ENCODE measurements at places on chromosomes 1 and 21.
A peak's percentile ranks its signal among the peaks of the same experiment; 100 is the strongest.

DNA sequence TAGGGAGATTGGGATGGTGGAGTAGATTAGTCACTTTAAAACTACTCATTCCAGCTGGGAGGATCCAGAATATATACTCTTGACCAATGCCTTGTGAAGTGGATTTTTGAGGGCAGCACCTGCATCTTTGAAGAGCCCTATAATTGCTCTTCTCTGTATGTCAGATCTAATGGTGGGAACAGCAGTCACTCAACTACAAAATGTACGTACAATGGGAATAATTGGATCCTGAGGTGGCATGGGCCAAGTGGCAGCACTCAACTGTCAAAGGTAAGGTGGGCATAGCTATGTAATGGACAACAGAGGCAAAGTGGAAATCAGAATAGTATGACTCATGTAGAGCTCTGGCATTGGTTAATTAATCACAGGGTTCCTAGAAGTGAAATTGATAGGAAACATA, 51.6 kb upstream of the KIAA0040 start:
- no peak for DNase-seq

DNA sequence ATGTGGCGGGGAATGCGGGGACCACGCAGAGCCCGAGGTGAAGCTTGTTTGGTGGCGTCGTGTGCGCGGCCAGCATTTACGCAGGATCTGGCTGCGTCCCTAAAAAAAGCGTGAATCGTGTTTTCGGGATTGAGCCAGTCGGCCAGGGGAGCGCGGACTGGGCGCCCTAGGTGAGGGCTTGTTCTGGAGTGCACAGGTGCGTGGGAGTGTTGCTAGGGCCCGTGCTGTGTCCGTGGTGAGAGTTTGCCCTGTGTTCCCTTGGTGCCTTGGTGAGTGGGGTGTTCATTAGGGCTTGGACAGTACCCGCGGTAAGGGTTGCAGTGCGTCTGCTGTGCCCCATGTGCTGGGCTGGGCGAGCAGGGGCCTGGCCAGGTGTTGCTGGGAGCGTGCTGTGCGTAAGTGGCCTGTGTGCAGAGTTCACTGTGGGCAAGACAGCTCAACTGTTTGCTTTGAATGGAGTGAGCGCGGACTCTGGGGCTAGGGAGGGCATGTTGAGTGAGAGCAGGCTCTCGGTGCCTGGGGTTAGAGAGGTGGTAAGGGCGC, 673 bp downstream of the CD46 start:
- DNase-seq = peak; percentile 36

DNA sequence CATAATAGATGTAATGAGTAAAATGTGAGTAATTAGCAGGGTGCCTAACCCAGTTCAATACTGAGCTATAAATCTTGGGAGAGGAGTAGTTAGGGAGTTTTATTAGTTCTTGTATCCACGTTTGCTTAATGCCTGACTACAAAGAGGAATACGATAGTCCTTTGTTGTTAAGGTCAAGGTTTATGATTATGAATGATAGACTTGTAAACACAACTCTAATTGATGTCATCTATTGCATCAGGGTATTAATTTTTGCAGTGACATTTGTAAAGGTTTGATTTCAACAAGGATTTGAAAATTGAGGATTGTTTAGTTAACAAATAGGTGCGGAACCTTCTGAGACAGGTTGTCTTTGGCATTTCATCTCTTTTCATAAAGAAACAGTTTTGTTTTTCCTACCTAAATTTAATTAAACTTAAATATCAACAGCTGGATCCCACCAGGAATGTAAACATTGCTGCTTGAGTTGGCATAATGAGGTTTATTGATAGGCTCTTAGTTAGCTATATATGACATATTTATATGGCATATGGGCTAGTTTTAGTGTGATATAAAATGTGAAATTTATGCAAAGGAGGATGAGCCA, 9.7 kb downstream of the SOAT1 start:
- no peak for DNase-seq

- DNase-seq = peak; percentile 38
These were observed 930 bp downstream of the CDC14A start for GRCh38 chr1:100353071-100353801.

GRCh38 chr1:3403388-3404231, 50.9 kb upstream of the ARHGEF16 start:
- no peak for DNase-seq

DNA sequence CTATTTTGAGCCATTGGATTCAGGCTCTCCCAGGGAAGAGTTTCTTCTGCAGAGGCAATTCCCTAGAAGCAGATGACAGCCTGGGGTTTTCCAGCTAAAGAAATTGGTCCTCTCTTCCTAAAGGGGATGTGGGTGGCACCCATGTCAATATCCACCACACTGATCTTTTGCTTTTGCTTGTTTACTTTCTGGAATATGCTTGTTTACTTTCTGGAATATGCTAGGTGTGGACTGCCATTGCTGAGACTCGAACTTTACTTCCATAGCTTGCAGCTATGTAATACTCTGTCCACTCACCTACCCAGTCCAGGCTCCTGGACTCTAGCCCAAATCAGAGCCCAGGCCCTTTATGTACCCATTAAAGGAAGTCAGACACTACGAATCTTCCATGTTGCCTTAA, 92.1 kb upstream of the SMYD2 start:
- no peak for DNase-seq

DNA sequence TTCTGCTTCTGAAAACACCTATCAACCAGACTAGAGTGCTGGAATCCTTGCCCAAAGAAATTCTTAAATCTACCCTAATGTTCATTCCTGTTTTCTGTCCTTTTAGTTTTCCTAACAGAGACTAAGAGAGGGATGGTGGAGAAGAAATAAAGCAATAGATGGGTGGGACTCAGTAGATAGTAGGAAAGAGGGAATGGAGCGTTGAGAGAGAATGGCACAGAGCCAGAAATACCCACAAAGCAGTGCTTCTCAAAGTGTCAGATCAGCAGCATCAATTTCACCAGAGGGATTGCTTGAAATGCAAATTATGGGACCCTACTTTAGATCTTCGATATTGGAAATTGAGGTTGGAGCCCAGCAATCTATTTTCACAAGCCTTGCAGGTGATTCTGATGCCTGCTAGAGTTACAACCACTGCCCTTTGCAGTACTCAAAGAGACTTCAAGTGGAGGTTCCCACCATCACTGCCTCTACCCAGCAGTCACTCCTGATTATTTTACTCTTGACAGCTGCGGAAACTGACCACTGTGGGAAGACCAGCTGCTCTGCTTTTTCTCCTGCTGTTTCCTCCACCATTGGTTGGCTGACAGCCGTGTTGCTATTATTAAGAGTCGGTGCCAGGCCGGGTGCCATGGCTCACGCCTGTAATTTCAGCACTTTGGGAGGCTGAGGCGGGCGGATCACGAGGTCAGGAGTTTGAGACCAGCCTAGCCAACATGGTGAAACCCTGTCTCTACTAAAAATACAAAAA, 11.4 kb upstream of the PRPF3 start:
- no peak for DNase-seq

DNA sequence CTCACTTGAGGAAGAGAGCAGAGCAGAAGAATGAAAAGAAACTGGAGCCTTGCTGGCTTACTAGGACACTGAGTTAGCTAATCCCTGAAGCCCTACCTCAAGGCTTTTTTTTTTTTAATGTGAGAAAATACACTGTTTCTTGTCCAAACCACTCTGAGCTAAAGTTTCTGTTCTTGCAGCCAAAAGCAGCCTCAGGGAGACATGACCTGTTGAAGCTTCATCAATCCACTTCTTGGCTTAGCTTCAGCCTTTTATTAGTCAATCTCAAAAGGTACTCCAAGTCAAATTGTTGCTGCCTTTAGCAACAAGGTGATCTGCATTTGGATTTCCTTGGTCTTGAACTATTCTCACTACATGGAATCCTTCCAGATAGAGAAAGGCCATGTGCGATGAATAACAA, 33.7 kb downstream of the CCDC185 start:
- no peak for DNase-seq

GRCh38 chr1:239306426-239306825, 79.9 kb upstream of the CHRM3 start:
- no peak for DNase-seq

GRCh38 chr1:55585402-55585792, 370.2 kb upstream of the USP24 start:
- no peak for DNase-seq

DNA sequence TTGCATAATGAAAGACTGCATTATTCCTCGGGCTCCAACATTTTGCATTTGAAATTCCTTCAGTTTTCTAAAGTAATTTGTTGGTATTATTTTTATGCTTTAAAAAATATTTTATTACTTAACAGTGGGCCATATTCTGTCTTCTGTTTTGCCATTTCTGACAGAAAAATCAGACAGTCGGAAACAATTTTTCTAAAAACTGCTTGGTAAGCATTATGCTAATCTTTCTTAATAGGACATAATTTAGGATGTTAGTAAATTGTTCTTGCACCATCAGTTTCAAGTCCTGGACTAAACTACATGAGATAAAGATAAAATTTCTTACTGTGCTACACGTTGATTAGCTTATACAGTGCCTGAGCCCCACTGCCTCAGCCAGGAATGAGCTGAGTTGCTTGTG, 11.2 kb downstream of the RGL1 start:
- no peak for DNase-seq

GRCh38 chr1:178311164-178311563, 185.6 kb downstream of the CLEC20A start:
- no peak for DNase-seq

- DNase-seq = no peak
These were observed 2.2 kb downstream of the FBXO28 start for GRCh38 chr1:224116131-224116530.

DNA sequence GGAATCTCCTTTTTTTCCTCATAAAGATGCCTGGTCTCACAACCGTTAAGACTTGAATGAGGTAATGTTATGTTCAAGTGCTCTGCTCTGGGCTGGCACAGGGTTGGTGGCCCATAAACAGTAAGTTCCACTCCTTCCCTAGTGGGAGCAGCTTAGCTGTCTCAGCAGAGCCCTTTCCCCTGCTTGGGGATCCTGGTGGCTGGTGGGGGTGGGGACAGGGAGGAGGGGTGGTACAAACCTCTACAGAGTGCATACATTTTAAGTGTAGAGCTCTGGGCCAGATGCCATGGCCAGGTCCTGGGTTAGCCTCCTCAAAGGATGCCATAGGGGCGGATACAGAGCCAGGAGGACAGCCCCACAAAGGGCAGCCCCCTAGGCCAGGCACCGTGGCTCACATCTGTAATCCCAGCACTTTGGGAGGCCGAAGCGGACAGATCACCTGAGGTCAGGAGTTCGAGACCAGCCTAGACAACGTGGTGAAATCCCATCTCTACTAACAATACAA, 20.7 kb upstream of the PADI1 start:
- no peak for DNase-seq

GRCh38 chr1:57046462-57046861, 80.6 kb upstream of the C8B start:
- DNase-seq = no peak

DNA sequence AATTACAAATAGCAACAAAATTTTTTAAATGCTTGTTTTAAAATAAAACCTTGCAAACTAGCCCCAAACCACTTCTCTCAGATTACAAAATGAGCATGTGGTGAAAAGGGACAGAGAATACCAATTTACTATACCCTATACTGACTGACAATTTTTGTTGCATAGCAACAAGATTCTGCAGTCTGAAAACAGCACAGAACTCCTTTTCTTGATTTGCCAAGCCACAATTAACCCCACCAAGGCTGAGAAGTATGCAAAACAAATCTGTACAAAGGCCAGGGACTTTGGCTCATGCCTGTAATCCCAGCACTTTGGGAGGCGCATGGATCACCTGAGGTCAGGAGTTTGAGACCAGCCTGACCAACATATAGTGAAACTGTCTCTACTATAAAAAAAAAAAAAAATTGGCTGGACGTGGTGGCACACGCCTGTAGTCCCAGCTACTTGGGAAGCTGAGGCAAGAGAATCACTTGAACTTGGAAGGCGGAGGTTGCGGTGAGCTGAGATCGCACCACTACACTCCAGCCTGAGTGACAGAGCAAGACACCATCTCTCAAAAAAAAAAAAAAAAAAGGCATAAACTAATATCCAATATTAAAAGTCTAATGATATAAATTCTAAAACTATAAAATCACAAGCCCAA, 21.8 kb downstream of the ENAH start:
- no peak for DNase-seq

- DNase-seq = no peak
These were observed 21.8 kb upstream of the ERRFI1 start for GRCh38 chr1:8047686-8048445.

- DNase-seq = no peak
These were observed 11.9 kb downstream of the F5 start for GRCh38 chr1:169574336-169574735.

- no peak for DNase-seq
These were observed 7.7 kb downstream of the TTLL10 start for GRCh38 chr1:1181129-1181937.

DNA sequence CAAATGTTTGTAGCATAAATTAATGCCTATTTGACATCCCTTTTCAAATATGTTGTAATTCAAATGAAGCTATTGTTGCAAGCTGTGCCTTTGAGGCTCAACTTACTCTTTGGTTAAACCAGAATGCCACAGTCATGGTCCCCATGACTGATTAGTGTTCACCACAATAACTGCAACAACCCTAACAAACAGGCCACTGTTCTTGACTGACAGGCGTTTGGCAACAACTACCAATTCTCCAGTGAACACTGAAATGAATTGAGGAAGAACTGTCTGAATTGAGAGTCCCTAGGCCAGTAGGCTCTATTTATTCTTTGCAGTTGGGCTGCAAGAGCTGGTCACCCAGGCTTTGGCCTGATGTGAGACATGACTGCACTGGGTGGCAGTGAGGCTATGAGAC, 6.6 kb upstream of the TMEM167B start:
- no peak for DNase-seq

- no peak for DNase-seq
These were observed 37.5 kb downstream of the CTNNBIP1 start for GRCh38 chr1:9872430-9873165.

GRCh38 chr1:176058686-176059085, 148.4 kb downstream of the COP1 start:
- no peak for DNase-seq

GRCh38 chr1:117653732-117654492, 48.1 kb downstream of the TENT5C start:
- DNase-seq = peak; percentile 31

- no peak for DNase-seq
These were observed 10.9 kb downstream of the TCEANC2 start for GRCh38 chr1:54064299-54064698.

DNA sequence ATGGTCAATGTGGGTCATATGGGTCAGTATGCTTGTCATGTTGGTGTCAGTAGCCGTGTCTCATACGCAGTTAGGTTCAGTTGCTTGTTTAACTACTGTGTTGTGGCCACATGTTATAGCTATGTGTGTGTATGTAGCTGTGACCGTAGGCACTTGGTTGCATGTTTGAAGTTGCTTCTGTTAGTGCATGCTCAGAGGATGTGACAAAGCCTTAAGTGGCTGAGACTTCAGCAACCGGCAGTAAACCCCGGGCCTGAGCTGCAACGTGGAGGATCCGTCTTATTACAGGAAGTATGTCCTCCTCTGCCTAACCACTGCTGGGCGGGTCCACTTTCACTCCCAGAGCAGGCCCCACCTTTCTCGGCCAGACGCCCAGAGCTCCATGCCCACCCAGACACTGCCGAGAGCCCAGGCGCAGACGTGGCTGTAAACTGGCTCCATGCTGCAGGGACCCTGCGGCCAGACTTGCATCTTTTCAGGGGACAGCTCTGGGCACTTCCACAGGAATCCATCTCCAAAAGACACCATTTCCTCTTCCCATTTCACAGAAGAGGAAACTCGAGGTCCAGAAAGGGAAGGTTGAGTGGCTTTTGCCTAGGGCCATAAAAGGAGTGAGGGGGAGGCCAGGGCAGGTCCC, 2.2 kb downstream of the TCEA3 start:
- peak; percentile 37 for DNase-seq

GRCh38 chr21:35088319-35088771, 39.2 kb upstream of the RUNX1 start:
- DNase-seq = peak; percentile 40

- DNase-seq = no peak
These were observed 1.8 kb downstream of the ZNF669 start for GRCh38 chr1:247102381-247102780.

Measured in stimulated activated CD4-positive, alpha-beta T cell treated with anti-CD3 and anti-CD28 coated beads, Interleukin-4, amount 100 ng/mL, for 24 hours (primary cell).